Spinal cord (tissue), 10 donors: ENCODE measurements at places on chromosomes 1 and 21. TPM values are rescaled to one million over a fixed set of nuclear protein-coding genes. Genes with fewer than 3 reads are reported as not detected.
A peak's percentile ranks its signal among the peaks of the same experiment; 100 is the strongest.

- peaks cover 2% of the 10 kb centered on the region for H3K27me3 ChIP-seq
- DNase-seq = no peak
- H3K36me3 ChIP-seq = no peaks in the 10 kb centered on the region
- H3K4me3 ChIP-seq = no peak overlapping the region
- H3K27ac ChIP-seq = no peak overlapping the region
Measured at GRCh38 chr1:201346337-201346939, 31.0 kb downstream of the TNNT2 start.

DNA sequence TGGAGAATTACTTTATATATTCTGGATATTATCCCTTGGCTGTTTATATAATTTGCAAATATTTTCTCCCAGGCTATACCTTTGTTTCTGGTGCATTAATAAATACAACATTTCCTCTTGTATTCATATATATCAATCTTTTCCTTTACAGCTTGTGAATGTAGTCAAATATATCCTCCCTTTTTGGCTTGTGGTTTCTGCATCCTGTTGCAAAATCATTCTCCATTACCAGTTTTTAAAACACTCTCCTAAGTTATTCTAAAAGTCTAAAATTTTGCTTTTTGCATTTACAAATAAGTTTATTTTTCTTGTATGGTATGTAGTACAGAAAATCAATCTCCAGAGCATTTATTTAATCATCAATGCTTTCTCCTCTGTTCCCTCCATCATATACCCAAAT, 909.4 kb downstream of the ADGRL2 start:
- DNase-seq = no peak
- no peaks in the 10 kb centered on the region for H3K27me3 ChIP-seq
- H3K4me1 ChIP-seq = no peaks in the 10 kb centered on the region
- H3K4me3 ChIP-seq = no peak overlapping the region
- no peak overlapping the region for H3K27ac ChIP-seq

Gene RAB7B
- total RNA-seq = 5.4 TPM

DNA sequence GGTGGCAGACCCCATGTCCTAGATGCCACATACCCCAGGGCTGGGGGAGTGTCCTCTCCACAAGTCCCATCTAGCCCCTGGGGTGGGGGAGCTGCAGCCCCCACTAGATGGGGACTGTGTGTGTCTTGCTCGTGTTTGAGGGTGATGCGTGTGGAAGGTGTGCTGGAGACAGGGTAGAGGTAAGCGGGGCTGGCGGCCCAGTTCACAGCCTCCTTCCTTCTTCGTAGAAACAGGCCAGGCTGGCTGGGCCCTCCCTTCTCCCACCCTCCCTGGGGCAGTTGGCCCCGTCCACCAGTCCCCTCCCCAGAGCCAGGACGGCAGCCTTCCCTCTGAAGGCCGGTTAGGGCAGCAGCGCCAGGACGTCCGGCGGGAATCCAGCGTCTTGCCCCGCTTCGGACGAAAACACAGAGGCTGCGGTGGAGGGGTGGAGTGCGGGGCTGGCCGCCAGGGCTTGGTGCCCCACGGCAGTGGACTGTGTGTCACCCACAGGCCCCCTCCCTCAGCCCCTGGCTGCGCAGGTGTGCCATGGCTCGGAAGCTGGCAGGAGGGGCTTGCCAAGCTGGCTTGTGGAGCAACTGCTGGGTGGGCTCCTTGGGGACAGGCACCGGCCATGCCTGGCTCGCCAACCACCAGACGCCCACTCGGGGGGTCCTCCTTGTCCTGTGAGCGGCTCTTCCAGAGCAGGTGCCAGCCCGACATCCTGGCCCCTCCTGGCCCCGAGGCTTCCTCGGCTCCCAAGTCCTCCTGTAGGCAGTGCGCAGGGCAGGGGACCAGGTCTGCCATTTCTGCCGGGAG, 3.6 kb downstream of the PRDM16 start:
- H3K4me1 ChIP-seq = peaks cover 74% of the 10 kb centered on the region
- DNase-seq = no peak
- H3K36me3 ChIP-seq = peaks cover 11% of the 10 kb centered on the region
- peak overlapping the region; percentile 7 for H3K27ac ChIP-seq
- peaks cover 61% of the 10 kb centered on the region for H3K27me3 ChIP-seq

DNA sequence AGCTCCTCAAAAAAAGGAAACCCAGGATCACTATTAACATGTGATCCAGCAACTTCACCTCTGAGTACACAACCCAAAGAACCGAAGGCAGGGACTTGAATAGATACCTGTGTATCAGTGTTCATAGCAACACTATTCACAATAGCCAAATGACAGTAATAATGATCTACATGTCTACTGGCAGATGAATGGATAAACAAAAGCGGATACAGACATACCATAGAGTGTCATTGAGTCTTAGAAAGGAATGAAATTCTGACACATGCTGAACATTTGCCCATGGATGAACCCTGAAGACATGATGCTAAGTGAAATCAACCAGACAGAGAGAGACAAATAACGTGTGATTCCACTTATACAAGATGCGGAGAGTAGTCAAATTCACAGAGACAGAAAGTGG, 564.2 kb downstream of the KIF26B start:
- H3K4me3 ChIP-seq = no peak overlapping the region
- no peaks in the 10 kb centered on the region for H3K36me3 ChIP-seq
- no peak for DNase-seq
- H3K4me1 ChIP-seq = no peaks in the 10 kb centered on the region
- H3K27ac ChIP-seq = no peak overlapping the region

GRCh38 chr21:45981151-45982091, at the start of gene COL6A1:
COL6A1 (plus strand) TSS chr21:45981770; CDS start chr21:45981851, 81 bp downstream.
- peaks cover 38% of the 10 kb centered on the region for H3K4me1 ChIP-seq
- peaks cover 38% of the 10 kb centered on the region for H3K36me3 ChIP-seq
- H3K4me3 ChIP-seq = peak within 1 kb of the TSS; percentile 63
- peak within 1 kb of the TSS; percentile 82 for H3K27ac ChIP-seq
- peak; percentile 60 for DNase-seq
- no peaks in the 10 kb centered on the region for H3K27me3 ChIP-seq

DNA sequence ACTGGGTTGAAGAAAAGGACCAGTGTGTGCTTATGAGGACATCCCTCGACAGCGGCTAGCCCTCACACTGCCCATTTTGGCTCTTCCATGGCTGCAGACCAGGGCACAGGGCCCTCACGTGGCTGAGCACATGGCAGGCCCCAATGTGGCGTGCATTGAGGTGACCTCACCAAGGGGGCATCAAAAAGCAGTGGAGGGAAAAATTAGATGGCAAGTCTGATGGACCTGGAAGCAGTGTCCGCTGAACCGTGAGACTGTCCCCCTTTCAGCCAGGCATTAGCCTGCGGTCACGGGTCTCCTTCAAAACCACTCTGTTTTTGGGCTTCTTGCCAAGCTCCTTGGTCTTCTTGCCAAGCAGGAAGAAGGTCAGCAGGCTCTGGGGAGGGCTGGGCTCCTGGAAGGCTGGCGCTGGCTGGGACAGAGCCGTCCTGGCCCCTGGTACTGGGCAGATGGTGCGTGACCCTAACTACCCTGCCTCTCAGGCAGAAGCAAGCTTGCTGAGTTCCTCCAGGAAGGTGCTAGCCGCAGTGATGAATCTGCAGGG, 30.8 kb downstream of the TRIM67 start:
- H3K36me3 ChIP-seq = peaks cover 12% of the 10 kb centered on the region
- H3K4me3 ChIP-seq = no peak overlapping the region
- H3K4me1 ChIP-seq = peaks cover 29% of the 10 kb centered on the region
- H3K27me3 ChIP-seq = no peaks in the 10 kb centered on the region
- no peak for DNase-seq
- H3K27ac ChIP-seq = no peak overlapping the region

GRCh38 chr1:172109359-172109758, 268.1 kb downstream of the DNM3 start:
- no peaks in the 10 kb centered on the region for H3K36me3 ChIP-seq
- H3K27me3 ChIP-seq = no peaks in the 10 kb centered on the region
- no peak overlapping the region for H3K4me3 ChIP-seq
- no peaks in the 10 kb centered on the region for H3K4me1 ChIP-seq
- no peak for DNase-seq

- no peaks in the 10 kb centered on the region for H3K27me3 ChIP-seq
- no peaks in the 10 kb centered on the region for H3K36me3 ChIP-seq
- DNase-seq = no peak
- H3K4me1 ChIP-seq = no peaks in the 10 kb centered on the region
- H3K27ac ChIP-seq = no peak overlapping the region
Measured at GRCh38 chr1:8925406-8925805, 20.3 kb upstream of the CA6 start.

DNA sequence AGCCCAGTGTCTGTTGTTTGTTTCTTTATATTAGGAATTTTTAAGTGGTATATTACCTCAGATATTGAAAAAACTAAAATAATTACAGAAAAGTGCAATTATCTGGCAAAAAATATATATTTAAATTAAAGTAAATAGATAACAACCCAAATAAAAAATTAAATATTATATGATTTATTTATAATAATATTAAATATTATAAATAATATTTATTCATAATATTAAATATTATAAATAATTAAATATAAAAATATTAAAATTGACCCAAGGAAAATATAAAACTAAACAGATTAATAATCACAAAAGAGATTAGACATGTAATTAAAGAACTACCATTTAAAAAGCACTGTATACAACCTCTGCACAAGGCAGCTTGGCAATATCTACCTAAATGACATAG, 331.9 kb upstream of the POGK start:
- H3K36me3 ChIP-seq = no peaks in the 10 kb centered on the region
- no peak overlapping the region for H3K4me3 ChIP-seq
- no peak for DNase-seq
- no peaks in the 10 kb centered on the region for H3K27me3 ChIP-seq
- no peak overlapping the region for H3K27ac ChIP-seq

Gene CFAP126
- total RNA-seq = 2.3 TPM

DNA sequence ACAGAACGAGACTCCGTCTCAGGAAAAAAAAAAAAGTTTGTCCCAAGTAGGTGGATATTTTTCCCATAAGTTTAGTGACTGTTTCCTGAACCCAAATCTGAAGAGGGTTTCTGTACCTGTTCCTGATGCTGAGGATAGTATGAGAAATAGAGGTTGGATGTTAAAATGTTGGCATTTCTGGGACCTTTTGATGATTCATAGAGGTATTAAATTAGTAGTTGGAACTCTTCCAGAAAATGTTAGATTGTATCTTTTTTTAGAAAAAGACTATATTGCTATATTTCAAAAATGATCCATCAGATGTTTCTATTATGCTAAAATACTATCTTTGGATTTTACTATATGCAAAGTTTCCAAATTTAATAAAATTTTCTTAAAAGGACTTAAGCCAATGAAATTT, 2.9 kb upstream of the CENPL start:
- H3K27ac ChIP-seq = no peak overlapping the region
- peaks cover 8% of the 10 kb centered on the region for H3K4me1 ChIP-seq
- H3K4me3 ChIP-seq = no peak overlapping the region
- no peaks in the 10 kb centered on the region for H3K27me3 ChIP-seq
- no peak for DNase-seq
- no peaks in the 10 kb centered on the region for H3K36me3 ChIP-seq

- H3K4me1 ChIP-seq = no peaks in the 10 kb centered on the region
- H3K4me3 ChIP-seq = no peak overlapping the region
- no peaks in the 10 kb centered on the region for H3K27me3 ChIP-seq
- no peak overlapping the region for H3K27ac ChIP-seq
- DNase-seq = no peak
Measured at GRCh38 chr1:173333581-173333980, 126.5 kb upstream of the TNFSF4 start.

- no peak for DNase-seq
- H3K27ac ChIP-seq = no peak overlapping the region
- H3K36me3 ChIP-seq = no peaks in the 10 kb centered on the region
- no peaks in the 10 kb centered on the region for H3K27me3 ChIP-seq
Measured at GRCh38 chr1:5645929-5646328, 346.3 kb downstream of the NPHP4 start.

Gene SLC45A1
- total RNA-seq = 10.4 TPM

Gene VWA1
- 34.5 TPM for total RNA-seq

GRCh38 chr21:29212446-29212845, 82.0 kb downstream of the MAP3K7CL start:
- no peaks in the 10 kb centered on the region for H3K4me1 ChIP-seq
- H3K4me3 ChIP-seq = no peak overlapping the region
- H3K36me3 ChIP-seq = no peaks in the 10 kb centered on the region
- H3K27ac ChIP-seq = no peak overlapping the region
- DNase-seq = no peak
- no peaks in the 10 kb centered on the region for H3K27me3 ChIP-seq

GRCh38 chr1:221343136-221343535, 398.8 kb downstream of the DUSP10 start:
- DNase-seq = no peak
- no peaks in the 10 kb centered on the region for H3K27me3 ChIP-seq
- no peak overlapping the region for H3K4me3 ChIP-seq
- H3K27ac ChIP-seq = no peak overlapping the region
- no peaks in the 10 kb centered on the region for H3K4me1 ChIP-seq

DNA sequence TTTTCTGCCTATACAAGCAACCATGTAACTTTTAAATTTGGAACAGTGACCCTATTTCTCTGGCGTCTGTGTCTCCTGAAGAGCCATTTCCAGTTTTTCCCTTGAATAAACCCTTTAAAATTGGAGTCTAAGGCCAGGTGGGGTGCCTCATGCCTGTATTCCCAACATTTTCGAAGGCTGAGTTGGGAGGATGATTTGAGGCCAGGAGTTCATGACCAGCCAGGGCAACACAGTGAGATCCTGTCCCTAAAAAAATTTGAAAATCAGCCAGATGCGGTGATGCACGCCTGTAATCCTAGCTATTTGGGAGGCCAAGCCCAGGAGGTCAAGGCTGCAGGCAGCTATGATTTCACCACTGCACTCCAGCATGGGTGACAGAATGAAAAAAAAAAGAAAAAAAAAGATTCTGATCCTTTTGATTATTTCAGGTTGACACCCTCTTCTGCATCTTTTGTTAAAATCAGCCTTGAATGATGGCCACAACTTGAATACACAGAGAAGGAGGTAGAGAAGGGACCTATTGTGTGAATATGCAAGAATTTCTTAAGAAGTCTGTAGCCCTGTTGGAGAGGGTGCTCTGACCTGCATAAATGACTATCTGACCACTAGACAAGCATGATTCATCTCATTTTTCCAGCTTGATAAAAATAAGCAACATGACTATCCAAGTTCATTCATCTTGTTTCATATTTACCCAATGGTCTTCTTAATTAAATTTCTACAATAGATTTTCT, 40.2 kb upstream of the PARP1 start:
- H3K36me3 ChIP-seq = no peaks in the 10 kb centered on the region
- no peaks in the 10 kb centered on the region for H3K27me3 ChIP-seq
- H3K4me3 ChIP-seq = no peak overlapping the region
- DNase-seq = no peak

DNA sequence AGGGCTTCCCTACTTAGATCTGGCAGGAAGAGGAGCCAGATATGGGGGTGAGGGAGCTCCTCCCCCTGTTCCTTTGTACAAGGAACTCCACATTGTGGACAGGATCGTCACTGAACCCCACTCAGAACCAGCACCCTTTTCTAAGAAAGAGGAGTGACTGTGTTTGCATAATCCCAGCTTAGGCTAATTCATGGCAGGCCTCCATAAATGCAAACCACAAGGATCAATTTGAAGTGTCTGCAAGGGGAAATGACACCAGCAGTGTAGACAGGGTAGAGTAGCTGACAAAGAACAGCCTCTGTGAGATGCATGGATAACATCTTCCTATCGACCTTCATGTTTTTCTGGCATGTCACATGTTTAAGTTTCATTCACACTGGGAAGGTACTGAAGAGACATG, 11.7 kb downstream of the MX1 start:
- H3K27me3 ChIP-seq = no peaks in the 10 kb centered on the region
- no peak overlapping the region for H3K4me3 ChIP-seq
- peaks cover 13% of the 10 kb centered on the region for H3K36me3 ChIP-seq
- H3K4me1 ChIP-seq = no peaks in the 10 kb centered on the region
